ENCODE measurements at places on chromosomes 7 and 10.

- no peak for DNase-seq
Measured at GRCh38 chr7:32153006-32153405, 82.8 kb upstream of the PDE1C start.

GRCh38 chr7:133020496-133020895, 61.4 kb downstream of the CHCHD3 start:
- DNase-seq: no peak

DNA sequence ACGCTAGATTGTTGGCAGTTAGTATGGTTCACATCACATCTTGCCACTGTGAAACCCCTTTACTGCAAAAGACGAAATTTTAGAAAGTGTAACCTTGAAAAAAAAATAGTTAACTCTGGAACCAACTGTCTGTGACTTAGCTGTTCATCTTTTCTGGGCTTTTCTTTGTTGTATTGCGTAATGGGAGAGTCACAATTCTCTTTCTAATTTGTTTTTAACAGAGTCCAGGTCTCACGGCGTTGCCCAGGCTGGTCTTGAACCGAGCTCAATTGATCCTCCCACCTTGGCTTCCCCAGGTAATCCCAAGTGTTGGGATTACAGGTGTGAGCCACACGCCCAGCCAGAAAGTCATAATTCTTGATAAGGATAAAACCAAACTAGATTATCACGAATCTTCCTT, 14.5 kb downstream of the UBE3C start:
- DNase-seq: no peak

DNA sequence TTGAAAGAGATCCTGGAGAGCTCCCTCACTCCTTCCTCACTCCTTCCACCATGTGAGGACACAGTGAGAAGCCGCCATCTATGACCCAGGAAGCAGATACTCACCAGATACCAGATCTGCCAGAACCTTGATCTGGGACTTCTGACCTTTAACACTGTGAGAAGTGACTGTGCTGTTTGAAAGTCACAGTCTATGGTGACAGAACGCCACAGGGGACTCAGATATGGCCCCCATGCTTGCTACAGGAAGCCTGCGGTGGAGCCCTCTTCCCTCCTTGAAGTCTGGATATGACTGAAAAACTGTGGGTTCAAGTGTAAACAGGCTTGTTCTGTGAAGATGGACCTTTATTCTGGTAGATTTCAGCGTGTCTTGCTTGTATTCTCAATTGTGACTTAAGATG, 297.8 kb downstream of the KLF6 start:
- DNase-seq: no peak

DNA sequence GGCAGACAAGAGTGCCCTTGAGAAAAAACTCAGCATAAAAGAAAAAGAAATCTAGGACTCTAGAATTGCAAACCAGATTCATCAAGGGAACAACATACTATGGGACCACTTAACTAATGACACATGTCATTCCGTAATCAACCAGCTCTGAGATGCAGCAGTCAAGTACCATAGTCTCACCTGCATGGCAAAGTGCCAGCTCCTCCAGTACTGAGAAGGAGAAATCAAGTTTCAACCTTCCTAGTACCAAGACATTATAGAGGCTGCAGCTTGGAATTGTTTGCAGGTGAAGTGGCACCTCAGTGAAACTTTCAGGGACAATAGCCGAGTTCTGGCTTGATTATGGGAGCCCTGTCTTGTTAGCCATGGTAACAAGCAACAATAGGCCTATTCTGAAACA, 11.5 kb downstream of the STEAP1 start:
- DNase-seq: no peak

DNA sequence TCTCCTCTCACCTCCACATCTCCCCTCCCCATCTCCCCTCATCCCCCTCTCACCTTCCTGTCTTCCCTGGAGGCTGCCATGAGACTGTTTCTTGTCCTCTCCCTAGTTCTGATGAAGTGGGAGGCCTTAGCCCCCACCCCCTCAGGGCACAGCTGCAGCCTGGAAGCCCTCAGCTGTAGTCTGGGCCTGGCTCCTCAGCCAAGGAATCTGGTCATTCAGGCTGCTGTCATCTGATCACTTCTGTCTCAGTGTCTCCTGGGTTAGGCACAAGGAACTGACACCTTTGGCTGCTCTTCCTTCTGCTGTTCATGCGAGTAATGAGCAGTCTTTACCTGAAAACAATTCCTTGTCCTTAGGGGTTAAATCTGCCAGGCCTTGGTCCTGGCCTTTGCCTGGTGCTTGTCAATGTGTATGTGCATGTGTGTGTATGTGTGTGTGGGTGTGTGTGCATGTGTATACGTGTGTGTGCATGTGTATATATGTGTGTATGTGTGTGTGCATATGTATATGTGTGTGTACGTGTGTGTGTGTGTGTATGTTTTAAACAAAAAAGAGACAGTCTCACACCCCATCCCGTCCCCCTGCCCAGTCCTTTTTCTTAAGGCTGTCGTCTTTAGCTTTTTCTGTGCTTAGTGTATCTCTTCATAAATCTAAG, 153.5 kb upstream of the TMEM72 start:
- DNase-seq: no peak
